ENCODE measurements at places on chromosomes 4 and X.

DNA sequence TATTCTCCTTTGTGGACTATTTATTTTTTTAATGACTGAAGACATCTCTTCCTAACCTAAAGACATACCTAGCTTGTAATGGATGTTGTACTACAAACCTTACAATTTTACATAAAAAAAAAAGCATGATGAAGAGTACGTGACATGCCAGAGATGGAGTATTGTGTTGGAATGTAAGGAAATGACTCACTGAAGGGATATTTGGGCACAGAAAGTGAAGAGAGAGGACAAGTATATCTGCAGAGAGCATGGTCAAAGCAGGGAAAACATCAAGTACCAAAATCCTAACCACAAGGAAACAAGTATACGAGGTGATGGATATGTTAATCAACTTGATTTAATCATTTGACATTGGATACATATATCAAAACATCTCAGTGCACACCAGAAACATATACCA lies 1051.4 kb upstream of the PRKX start:
- no peak for DNase-seq

DNA sequence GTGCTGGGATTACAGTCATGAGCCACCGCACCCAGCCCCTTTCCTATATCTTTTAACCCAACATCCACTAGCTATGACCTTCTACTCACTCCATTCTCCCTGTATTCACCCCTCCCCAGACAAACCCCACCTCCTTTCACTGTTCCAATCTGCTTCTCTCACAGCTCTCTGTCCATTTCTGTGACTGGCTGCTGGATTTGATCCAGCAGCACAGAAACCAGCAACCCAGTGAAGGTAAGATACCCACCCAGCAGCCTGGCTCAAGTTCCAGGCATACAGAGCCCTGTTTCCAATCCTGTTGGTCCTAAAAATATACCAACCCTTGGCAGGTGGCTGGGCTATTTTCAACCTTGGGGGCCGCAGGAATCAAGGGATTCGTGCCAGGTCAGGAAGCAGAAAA lies 56.9 kb upstream of the SMIM10 start:
- no peak for DNase-seq

GRCh38 chrX:9829308-9830267 lies 43.4 kb downstream of the SHROOM2 start:
- DNase-seq = no peak

GRCh38 chr4:1170156-1170975 lies 2.0 kb downstream of the SPON2 start:
- no peak for DNase-seq

GRCh38 chr4:173917255-173917960 lies 366.1 kb downstream of the FBXO8 start:
- no peak for DNase-seq

- peak; percentile 45 for DNase-seq
These were observed at the start of gene HTRA3 for GRCh38 chr4:8269535-8270417. Gene HTRA3 (plus strand): TSS chr4:8269754. CDS start chr4:8269969, 215 bp downstream.

- DNase-seq = no peak
These were observed 81.3 kb downstream of the PLS3 start for GRCh38 chrX:115642311-115642710.

- DNase-seq = no peak
These were observed 65.4 kb downstream of the ANK2 start for GRCh38 chr4:113114884-113115283.

DNA sequence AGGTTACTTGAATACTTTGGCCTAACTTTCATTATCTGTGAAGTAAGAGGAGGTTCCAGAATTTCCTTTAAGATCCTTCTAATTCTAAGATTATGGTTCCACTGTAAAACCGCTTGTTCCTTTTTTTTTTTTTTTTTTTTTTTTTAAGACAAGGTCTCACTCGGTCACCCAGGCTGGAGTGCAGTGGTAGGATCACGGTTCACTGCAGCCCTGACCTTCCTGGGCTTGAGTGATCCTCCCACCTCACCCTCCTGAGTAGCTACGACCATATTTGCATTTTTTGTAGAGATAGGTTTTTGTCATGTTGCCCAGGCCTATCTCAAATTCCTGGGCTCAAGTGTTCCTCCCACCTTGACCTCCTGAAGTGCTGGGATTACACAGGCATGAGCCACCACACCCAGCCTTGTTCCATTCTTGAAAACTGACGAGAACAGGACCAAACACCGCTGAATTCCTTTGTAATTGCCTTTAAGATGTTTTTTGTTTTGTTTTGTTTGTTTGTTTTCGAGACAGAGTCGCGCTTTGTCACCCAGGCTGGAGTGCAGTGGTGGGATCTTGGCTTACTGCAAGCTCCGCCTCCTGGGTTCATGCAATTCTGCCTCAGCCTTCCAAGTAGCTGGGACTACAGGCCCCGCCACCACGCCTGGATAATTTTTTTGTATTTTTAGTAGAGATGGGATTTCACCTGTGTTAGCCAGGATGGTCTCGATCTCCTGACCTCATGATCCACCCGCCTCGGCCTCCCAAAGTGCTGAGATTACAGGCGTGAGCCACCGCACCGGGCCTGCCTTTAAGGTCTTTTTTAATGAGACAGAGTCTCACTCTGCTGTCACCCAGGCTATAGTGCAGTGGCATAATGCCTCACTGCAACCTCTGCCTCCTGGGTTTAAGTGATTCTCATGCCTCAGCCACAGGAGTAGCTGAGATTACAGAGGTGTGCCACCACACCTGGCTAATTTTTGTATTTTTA lies 6.8 kb downstream of the PDS5A start:
- no peak for DNase-seq

- no peak for DNase-seq
These were observed 81.9 kb downstream of the PDLIM5 start for GRCh38 chr4:94533405-94534223.

GRCh38 chr4:170001011-170001744 lies 25.0 kb downstream of the MFAP3L start:
- DNase-seq = no peak

- peak; percentile 14 for DNase-seq
These were observed 81.7 kb downstream of the PDGFC start for GRCh38 chr4:156889616-156890594.

GRCh38 chrX:39318506-39319343 lies 517.5 kb downstream of the MID1IP1 start:
- no peak for DNase-seq

- DNase-seq = no peak
These were observed 21.0 kb downstream of the SULT1E1 start for GRCh38 chr4:69838977-69839376.

GRCh38 chrX:138858951-138859350 lies 147.4 kb upstream of the FGF13 start:
- DNase-seq = no peak

DNA sequence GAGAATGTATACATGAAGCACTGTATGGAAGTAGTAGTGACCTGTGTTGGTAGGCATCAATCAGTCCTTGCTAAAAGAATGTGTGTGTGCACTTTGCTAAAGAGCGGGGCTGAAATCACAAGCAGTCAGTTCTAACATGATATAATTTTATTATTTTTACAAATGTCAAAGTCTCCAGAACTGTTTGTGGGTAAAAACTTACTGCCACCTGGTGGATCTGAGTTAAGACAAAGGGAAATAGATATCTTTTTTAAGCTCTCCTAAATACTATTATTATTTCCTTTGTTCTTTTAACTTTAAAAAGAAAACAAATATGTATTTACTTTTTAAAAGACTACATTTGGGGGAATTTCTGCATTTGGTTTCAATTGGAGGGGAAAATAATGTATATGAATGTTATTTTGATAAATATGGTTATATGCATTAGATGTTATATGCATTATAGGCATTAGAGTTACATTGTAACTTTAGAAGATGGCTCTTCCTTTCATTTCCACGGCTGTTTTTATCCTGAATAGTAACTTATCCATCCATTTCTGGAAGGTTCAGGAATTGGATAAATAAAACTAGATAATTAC lies 7.8 kb upstream of the CLOCK start:
- no peak for DNase-seq

- no peak for DNase-seq
These were observed 35.5 kb upstream of the IQSEC2 start for GRCh38 chrX:53316860-53317237.

DNA sequence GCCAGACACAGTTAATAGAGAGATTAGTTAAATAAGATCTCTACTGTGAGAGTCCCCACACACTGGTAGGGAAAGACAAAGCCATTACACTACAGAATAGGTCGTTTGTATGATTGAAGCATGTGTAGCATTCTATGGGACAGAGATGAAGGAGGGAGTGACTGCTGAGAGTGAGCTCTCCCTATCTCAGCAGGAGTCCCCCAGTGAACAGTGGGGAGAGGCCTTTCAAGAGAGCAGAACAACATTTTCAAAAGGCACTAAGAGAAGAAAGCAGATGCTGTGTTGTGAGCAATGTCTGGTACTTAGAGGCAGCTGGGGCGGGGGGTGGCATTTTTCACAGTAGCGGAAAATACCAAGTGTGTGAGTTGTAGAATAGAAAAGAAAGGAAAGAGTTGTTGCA lies 413.6 kb downstream of the AFF2 start:
- DNase-seq = no peak

GRCh38 chr4:148114436-148114835 lies 327.8 kb downstream of the NR3C2 start:
- no peak for DNase-seq

GRCh38 chrX:48700951-48701653 lies 4.6 kb downstream of the SUV39H1 start:
- DNase-seq = no peak

GRCh38 chr4:87524456-87524855 lies 4.7 kb downstream of the SPARCL1 start:
- DNase-seq = no peak

DNA sequence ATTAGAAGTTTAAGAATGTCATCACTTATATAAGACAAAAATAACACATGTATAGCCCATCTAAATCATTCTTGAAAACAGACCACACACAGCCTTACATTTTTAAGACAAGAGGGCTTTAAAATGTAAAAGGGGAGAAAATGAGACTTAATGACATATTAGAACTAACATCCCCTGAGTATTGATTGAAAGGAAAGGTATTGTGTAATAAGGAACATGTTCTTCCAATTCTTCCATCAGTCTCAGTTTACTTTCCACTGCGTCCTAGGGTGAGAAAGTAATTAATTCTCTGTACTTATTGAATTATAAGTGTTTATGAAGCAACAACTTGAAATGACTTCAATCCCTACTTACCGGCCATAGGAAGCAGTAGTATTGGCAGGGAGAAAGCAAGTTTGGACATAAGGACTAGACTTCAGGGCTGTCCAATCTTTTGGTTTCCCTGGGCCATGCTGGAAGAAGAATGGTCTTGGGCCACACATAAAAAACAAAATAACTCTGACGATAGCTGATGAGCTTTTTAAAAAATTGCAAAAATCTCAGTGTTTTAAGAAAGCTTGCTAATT lies 202.7 kb upstream of the SPRY1 start:
- no peak for DNase-seq

DNA sequence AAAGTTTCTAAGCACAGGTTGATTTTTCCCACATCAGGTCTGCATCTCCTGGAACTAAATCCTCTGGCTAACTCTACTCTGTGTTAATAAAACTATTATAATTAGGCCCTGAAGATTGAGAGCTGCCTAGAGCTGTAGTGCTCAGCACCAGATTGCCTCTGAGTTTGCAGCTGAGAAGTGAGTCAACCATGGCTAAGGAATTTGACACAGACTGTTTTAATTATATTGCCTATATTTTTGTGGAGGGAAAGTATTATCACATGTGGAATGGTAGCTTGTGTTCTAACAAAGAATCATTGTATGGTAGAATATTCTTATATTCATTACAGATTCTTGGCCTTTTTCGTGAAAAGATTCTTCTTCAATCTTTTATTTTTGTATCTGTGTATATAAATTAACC lies 1907.6 kb upstream of the TENM3 start:
- DNase-seq = no peak

GRCh38 chrX:19571711-19572110 lies 56.4 kb upstream of the MAP3K15 start:
- DNase-seq = no peak

- DNase-seq = no peak
These were observed 22.7 kb downstream of the SDAD1 start for GRCh38 chr4:75968084-75968483.

DNA sequence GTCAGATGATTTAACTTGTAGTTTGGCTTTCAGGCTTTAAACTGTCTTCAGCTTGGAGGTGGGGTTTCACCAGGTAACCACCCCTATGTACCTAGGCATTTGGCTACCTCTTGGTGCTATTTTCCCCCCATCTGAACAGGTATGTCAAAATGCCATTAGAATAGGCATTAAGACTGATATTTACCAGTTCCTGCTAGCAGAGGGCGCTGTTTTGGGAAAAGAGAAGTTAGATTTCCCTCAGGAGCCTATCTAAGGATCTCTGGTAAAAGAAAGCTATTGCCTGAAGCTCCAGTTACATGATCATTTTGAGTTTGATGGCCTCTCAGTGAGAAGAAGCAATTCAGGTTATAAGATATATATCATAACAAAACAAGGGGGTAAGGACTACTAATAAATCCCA lies 879.1 kb downstream of the SH3BGRL start:
- no peak for DNase-seq

GRCh38 chrX:78747971-78748370 lies 451 bp downstream of the LPAR4 start:
- no peak for DNase-seq

GRCh38 chr4:40199999-40200874 lies 3.4 kb downstream of the RHOH start:
- no peak for DNase-seq

- no peak for DNase-seq
These were observed 150.6 kb downstream of the RASL11B start for GRCh38 chr4:53012738-53013137.

DNA sequence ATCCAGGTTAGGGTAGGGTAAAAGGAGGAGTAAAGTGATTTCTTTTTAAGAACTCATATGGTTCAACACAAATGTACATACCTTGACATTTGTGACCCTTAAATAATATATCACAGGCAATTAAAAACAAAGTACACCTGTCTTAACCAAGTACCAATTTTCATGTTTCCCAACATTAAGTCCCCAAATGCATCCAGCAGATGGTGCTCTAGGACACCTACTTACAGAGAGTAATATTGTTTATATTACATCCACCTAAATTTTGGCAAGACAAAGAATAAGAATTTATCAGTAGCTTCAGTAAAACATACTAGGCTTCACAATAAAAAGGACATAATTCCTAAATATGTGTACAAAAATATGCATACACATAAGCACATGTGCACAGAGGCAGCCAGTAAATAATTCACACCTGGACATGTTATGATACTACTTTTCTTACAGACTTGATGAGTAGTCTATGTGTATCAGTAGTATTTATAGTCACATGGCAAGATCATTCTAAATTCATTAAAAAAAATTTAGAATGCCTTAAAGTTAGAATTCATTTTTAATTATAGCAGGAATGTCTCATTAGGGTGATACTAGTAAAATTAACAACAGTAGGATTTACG lies 219.7 kb downstream of the DCLK2 start:
- DNase-seq = peak; percentile 67

GRCh38 chr4:109676886-109677285 lies 26.4 kb downstream of the CASP6 start:
- DNase-seq = no peak

GRCh38 chr4:164307262-164307661 lies 446.7 kb upstream of the SMIM31 start:
- DNase-seq = no peak

- DNase-seq = no peak
These were observed 115.9 kb downstream of the MAML3 start for GRCh38 chr4:140038031-140038533.
